ENCODE measurements at places on chromosomes 1 and 21.
A peak's percentile ranks its signal among the peaks of the same experiment; 100 is the strongest.

GRCh38 chr1:170700842-170701615 is 37.1 kb downstream of the PRRX1 start:
- no peak for DNase-seq

GRCh38 chr1:211638246-211638645 is 37.2 kb downstream of the NEK2 start:
- no peak for DNase-seq

DNA sequence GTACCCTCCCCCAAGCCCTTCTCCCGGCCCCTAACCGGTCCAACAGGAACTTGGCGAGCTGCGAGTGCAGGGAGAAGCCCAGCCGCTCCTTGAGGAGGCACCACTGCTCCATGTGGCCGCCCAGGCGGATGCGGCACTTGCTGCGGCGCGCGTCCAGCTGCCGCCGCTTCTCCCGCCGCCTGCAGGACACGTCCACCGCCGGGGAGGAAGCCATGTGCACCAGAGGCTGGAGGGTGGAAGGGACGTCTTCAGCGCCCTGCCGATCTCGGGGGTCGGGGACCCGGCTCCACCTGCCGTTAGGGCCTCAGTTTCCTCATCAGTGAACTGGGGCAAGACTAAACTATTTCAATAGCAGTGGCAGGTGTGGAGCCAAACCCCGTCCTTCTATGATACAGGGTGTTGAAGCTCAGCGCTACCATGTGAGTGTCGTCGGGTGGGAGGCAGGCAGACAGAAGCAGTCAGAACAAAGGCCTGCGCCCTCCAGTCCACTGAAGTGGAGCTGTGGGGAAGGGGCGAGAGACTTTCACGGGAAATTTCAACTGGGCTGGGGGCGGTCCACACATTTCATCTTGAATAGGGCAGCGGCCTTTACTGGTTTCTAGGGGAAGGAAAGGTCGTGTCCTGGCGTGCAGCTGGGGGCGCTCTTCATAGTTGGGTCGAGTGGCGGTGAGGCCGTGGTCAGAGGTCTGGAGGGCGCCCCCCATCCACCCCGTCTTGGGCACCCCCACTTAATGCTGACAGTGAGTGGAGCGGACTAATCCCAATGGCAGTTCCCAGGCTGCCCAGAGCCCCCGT is 592 bp downstream of the ZNF692 start:
- DNase-seq: peak; percentile 52

GRCh38 chr21:44800971-44801467 is 601 bp downstream of the UBE2G2 start:
- peak; percentile 44 for DNase-seq

DNA sequence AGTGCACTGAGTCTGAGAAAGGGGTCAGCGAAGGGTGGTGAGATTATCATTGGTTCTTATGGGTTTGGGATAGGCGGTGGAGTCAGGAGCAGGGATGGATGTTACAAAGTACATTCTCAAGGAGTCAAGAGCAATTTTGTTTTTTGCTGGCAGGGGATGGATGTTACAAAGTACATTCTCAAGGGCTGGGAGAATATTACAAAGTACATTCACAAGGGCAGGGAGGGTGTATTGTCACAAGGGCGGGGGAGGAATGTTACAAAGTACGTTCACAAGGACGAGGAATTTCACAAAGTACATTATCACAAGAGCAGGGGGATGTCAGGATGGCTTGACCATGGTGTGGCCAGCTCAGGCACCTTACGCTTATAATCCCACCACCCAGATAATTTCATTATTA is 59.3 kb upstream of the FAM89A start:
- no peak for DNase-seq

- no peak for DNase-seq
Observed at GRCh38 chr1:163084330-163084729, 15.2 kb downstream of the RGS4 start.

DNA sequence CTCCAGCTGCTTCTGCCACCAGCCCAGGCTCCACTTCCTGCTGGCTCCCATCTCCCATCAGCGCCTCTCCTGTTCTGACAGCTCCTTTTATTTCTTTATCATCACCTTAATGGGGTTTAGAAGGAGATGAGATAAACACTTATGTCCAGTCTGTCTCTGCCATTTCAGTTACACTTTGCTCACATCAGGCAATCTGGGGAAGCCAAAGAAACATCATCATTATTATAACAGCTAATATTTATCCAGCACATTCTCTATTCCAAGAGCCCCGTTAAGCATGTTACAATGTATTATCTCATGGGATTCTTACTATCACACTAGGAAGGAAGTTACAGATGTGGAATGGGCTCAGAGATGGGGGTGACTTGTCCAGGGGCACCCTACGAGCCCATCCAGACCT is 31.2 kb downstream of the DMRTB1 start:
- DNase-seq: no peak

DNA sequence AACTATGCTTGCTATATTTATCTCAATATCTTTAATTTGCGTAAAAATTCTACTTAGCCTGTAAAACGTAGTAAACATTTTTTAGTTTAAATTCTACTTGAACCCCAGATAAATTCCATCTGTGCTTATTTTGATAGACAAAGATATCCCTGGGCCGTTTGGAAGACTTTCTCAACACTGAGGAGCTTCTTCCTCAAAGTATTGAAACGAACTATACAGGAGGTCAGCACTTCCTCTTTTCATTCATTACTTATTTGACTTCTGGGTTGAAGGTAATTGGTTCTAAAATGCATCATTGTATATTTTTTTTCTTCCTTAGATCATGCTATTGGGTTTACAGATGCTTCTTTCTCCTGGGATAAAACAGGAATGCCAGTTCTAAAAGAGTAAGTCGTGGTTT is 74.7 kb downstream of the HSPA13 start:
- DNase-seq: no peak

- no peak for DNase-seq
Observed at GRCh38 chr1:147236959-147237791, 5.3 kb upstream of the CHD1L start.

- no peak for DNase-seq
Observed at GRCh38 chr1:158089925-158090637, 90.6 kb upstream of the CD1D start.

DNA sequence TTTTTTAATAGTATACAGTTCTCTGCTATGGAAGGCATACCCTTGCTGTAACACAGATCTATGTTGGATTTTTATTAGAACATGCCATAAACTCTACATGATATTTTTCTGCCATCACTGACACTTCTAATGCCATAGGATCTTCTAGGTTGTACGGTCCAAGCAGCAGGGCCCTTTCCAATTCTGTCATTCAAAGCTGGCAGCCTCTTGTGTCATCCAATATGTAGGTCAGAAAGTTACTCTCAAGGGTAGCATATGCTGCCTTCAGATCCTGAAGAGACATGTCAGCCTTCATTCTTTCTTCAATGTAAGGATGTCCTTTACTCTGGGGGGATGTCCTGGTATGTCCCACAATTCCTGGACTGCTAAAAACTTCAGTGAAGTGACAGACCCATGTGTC is 629.2 kb upstream of the USP24 start:
- no peak for DNase-seq

DNA sequence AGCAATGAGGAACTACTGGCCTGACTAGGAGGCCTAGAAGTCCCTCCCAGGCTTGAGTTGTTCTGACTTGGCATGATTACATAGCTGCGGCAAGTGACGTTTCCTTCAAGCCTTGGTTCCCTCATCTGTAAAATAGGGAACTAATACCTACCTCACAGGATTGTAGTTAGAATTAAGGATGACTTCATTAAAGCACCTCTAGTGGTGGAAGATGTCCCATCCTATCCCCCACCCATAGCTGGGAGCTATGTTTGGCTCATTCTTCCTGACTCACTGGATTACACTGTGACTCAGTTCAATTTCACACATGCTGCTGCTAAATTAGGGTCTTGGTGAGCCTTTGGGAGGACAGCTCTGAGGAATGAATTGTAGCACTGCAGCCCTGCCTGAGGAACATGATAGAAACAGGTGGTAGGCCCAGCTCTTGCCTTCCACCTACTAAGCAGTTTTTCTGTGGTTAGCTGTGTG is 6.0 kb upstream of the SHISA4 start:
- peak; percentile 91 for DNase-seq

- DNase-seq: no peak
Observed at GRCh38 chr1:38025233-38025632, 12.7 kb downstream of the UTP11 start.

DNA sequence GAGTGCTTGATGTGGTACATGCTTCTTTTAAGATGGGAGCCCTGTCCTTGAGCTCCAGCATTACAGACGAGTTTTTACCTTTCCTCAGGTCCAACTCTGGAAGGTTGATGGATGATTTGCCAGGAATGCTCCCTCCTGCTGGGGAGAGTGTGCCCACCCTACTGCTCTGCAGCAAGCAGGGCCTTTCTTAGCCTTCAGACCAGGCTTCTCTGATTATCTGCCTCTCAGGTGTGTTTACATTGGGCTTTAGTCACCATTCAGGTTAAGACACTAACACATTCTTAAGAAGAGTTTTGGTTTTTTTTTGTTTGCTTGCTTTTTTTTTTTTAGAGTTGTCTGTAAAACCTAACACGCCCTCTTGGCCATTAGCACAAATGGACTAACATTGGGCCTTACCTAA is 301.8 kb downstream of the KCNT2 start:
- DNase-seq: no peak

GRCh38 chr1:96721053-96721415 is 550 bp upstream of the PTBP2 start:
- DNase-seq: no peak

DNA sequence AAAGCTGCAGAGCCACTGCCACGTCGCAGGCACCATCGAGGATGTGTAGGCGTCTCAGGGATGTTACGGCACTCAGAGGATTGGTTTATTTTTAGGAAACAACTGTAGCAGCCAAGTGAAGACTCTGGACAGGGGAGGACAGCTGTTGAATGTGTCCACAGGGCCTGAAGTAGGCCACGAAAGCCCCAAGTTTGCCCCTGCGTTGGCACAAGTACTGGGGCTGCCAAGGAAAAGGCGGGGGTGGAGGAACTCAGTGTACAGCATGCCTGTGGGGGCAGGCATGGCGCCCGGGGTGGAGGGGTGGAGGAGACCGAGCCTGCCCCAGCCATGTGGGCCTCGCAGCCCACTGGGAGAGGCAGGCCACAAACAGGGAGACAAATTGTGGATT is 89.7 kb downstream of the ADARB1 start:
- no peak for DNase-seq

- DNase-seq: no peak
Observed at GRCh38 chr1:223039990-223040389, 103.1 kb downstream of the TLR5 start.

GRCh38 chr1:26190373-26190987 is at the start of gene CATSPER4:
Gene CATSPER4 (plus strand): TSS chr1:26190602. CDS start chr1:26190628, 26 bp downstream.
- DNase-seq: peak; percentile 52

GRCh38 chr1:46532498-46533178 is 18.8 kb downstream of the KNCN start:
- DNase-seq: no peak

GRCh38 chr1:198933515-198934222 is 294.8 kb downstream of the PTPRC start:
- no peak for DNase-seq

DNA sequence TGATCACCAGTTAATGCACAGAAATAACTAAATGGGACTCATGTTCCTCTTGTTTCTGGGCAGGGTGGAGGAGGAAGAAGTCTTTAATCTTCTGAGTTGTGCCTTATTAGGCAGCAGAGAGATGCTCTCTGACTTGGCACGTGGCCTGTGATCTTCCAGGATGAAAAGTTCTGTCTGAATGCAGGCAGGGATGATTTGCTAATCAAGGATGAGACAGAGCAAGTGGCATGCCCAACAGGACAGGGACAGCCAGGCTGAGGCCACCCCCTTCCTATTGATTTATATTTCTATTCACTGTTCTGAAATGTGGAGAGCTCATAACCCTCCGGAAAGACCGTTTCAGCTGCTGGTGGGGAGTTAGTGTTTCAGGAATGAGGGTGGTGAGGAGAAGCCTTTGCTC is 477.8 kb upstream of the CAMK1G start:
- DNase-seq: no peak

DNA sequence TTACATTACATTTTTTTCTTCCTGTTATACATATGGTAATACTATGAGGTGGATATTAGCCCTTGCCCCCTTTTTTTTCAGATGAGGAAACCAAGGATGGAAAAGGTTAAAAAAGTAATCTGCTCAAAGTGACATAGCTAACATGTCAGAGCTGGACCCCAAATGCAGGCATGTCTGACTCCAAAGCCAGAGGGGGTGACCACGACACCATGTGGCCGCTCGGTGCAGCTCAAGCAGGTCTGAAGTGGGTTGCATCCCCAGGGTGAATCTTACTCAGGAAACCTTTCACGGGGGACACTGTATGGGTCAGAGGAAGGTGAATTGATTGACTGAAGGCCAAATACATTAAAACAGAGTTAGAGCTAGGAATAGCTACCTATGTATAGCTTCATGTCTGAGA is 34.8 kb downstream of the CD34 start:
- no peak for DNase-seq

DNA sequence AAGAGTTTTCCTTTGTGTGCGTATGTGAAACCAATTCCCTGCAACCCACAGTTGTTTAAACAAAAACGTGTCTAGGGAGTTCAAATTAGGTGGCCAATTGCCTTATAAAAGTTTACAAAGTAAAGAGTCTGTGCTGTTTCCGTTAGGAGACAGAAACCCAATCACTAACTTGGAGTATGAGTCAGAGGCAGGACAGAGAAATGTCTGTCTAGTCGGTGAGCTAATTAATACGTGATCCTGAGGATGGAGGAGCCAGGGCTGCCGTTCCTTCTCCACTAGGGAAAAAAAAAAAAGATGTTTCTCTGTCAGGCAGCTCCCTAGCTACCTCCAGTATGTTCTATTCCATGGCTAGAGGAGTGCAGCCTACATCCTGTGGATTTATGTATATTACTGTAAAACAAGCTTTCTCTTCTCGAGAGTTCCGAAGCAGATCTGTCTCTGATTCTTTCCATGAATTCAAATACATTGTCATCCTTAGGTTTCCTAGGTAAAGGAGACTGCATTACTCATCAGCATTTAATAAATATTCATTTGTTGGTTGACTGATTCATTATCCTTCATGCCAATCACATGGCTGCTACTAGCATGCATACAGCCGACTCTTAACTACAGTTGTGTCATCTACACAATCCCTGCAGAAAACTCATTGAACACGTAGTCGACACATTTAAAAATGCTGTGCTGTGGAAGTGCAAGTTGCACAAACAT is 430.6 kb downstream of the KIF26B start:
- peak; percentile 89 for DNase-seq

DNA sequence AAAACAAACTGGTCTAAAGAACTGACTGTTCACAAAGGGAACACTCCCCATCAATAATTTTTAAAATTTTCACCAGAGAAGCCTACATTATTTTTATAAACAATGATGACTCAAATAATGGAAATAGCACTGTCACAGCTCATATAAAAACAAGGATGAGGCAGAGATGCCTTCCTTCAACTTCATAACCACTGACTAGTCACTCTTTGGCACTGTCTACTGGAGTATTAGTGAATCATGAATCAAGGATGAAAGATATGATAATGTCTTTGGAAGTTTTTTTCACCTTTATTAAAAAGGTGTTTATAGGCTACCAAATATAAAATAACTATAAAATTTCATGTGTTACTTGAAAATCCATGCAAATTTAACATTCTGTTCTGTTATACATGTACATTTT is 316.9 kb downstream of the VAV3 start:
- DNase-seq: peak; percentile 84

All from HT1080 (cell line).